Mucosa of descending colon (tissue), 3 donors: ENCODE measurements at places on chromosomes 3 and 15. TPM values are rescaled to one million over a fixed set of nuclear protein-coding genes. Genes with fewer than 3 reads are reported as not detected.

The PARP15 gene
- total RNA-seq, result 1.4 TPM

The POTEB gene
- total RNA-seq, result not detected

The XYLB gene
- total RNA-seq, result 16.3 TPM

The ANKUB1 gene
- not detected for total RNA-seq

The SELENOK gene
- 47.2 TPM for total RNA-seq

The PML gene
- 27.6 TPM for total RNA-seq

The KLHL25 gene
- 7.4 TPM for total RNA-seq

GRCh38 chr15:60679256-60679655, 200.3 kb upstream of the ICE2 start:
- DNase-seq, result no peak

- no peak for DNase-seq
Observed at GRCh38 chr3:14820156-14820555, 1.4 kb downstream of the FGD5 start.

GRCh38 chr3:141115789-141116541, 64.8 kb downstream of the SPSB4 start:
- DNase-seq, result peak; percentile 9

GRCh38 chr15:73771385-73772045, 18.4 kb upstream of the INSYN1 start:
- DNase-seq, result no peak

DNA sequence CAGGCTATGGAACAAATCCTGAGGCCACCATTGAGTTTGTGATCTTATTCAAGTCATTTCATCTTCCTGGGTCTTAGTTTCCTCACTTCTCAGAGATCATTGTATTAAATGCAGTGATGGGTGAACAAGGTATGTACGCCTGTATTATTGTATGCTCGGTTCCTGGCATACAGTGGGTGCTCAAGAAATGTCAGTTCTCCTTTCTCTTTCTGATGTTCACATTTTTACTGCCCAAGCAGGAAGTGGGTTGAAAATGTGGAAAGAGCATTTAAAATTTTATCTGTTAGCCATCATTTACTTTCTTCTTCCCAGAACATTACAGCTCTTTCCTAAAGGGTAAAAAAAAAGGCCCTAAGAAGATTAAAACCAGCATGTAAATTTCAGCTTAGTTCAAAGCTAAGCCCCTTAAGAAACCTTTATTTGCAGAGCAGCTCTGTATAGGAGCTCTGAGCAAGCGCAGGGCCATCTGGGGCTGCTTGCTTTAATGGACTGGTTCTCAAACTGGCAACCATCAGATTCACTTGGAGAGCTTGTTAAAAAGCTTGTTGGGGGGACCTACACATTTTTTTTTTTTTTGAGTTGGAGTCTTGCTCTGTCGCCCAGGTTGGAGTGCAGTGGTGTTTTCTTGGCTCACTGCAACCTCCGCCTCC, 179.4 kb downstream of the CHST2 start:
- no peak for DNase-seq

DNA sequence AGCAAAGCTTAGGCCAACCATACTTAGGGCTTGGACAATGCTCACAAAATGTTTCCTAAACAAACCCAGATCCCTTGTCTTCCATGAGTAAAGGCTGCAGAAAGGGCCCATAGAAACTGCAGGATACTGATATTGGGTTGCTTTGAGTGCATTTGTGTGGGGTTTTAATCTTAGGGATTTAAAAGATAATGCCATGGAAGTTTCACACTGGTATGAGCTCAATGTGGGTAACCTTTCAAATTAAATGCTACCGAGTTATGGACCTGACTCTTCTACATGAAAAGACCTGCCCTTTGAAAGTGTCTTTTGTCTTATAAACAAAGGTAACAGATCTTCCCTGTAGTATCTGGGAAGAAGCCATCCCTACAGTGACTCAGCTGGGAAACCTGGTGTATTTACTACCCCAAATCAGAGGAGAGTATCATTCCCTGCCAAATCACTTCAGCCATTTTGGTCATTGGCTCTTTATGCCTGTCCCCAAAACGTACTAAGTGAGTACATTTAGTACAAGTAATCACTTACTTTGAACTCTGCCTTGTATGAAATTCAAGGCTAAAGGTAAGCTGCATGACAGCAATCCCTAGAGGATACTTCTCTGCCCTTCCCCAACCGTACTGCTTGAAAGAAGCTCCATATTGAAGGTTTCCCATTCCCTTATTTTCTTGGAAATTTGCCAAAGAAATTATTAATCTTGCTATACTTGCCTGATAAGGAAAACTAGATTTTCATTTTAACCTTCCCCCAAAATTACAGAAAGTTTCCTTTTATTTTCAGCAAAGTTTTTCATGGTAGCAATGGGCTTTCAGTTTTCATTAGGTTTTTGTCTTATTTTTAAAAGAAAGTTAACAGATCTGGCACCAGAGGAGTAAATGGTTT, 7.2 kb downstream of the TM4SF1 start:
- no peak for DNase-seq

DNA sequence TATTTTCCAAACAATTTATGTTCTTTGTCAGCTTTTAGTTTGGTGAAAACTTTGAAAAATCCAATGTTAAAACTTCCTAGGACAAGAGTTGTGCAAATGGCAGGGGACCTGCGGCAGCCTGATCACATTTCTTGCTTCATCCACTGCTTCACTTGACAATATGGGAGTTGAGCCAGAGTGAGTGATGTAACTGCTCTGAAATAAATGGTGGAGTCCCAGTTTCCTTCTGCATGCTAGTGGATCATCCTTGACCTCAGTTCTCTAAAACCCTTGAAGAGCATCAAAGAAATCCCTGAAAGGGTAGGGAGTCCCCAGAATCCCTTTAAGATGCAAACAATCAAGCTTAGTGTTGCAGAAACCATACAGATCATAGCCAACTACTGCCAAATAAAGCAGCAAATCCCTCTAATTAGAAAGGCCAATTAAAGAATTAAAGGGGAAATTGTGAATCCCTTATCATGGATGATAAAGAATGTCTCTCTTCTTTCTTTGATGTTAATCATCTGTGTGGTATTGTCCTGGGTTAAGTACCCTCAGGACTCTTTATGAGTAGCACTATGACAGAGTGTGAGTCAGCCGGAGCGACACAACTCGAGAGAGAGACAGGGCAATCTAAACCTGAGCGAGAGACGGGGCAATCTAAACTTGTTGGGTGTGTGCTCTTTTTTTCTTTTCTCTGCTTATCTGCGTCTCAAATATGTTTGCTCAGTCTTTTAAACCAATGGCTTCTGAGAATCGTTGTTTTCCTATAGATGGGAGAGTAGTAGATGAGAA, 41.8 kb upstream of the GAP43 start:
- no peak for DNase-seq

GRCh38 chr15:58383876-58384275, 47.9 kb upstream of the LIPC start:
- DNase-seq, result no peak

DNA sequence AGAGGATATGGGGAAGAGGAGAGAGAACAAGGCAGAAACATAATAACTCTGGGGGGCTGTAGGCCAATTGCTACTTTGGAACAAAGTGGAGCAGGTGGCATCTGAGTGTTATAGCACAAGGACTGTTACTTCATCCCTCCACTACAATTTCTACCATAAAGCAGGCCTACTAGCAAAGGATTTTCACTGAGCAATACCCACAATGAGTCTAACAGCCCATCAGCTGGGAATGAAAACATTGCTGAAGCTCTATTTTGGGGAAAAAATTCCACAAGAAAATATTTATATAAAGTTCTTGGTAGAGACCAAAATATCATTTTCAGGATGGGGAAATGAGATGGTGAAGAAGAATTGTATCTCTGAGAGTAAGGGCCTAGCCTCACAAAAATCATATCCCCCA, 3.6 kb upstream of the SHC4 start:
- no peak for DNase-seq

DNA sequence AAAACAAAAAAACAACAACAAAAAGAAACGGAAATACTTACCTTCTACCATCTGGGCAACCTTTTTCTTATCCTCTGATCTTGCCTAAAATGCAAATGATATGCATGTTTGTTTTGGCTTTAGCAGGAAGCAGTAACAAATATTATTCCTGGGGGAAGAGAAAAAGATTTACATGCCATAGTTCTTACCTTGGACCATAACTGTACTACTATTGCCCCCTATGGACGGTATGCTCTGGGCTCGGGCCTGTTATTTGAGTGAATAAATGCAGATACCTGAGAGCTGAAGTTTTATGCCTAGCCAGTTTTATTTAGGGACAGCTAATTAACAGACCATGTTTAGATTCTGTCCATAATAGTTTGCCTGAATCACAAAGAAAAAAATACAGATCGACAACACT, 12.6 kb upstream of the STARD5 start:
- DNase-seq, result peak; percentile 52

- DNase-seq, result no peak
Observed at GRCh38 chr3:185926445-185926844, 11.4 kb downstream of the TRA2B start.

- no peak for DNase-seq
Observed at GRCh38 chr3:41933154-41933676, 28.7 kb downstream of the ULK4 start.
